ENCODE measurements at places on chromosomes 6 and 20. TPM values are rescaled to one million over a fixed set of nuclear protein-coding genes. Genes with fewer than 3 reads are reported as not detected.

OOEP gene
- total RNA-seq: not detected

PPP1R3G gene
- 4.7 TPM for total RNA-seq

NR2E1 gene
- total RNA-seq: not detected

BPIFB4 gene
- total RNA-seq: not detected

TGM3 gene
- not detected for total RNA-seq

Data from urinary bladder (tissue), 4 donors.